ENCODE measurements at places on chromosomes 12 and 14. TPM values are rescaled to one million over a fixed set of nuclear protein-coding genes. Genes with fewer than 3 reads are reported as not detected.

The APOF gene
- 1.1 TPM for total RNA-seq

The FERMT2 gene
- 62.9 TPM for total RNA-seq

The KRT72 gene
- total RNA-seq: not detected

The SCNN1A gene
- 211 TPM for total RNA-seq

The ZNF891 gene
- total RNA-seq: 1.9 TPM

The SPX gene
- 0.51 TPM for total RNA-seq

The SPTB gene
- total RNA-seq: 2.7 TPM

The KRT71 gene
- not detected for total RNA-seq

GRCh38 chr14:29274890-29275596 is 508.5 kb downstream of the FOXG1 start:
- DNase-seq: no peak
- H3K27me3 ChIP-seq: no peaks in the 10 kb centered on the region
- H3K36me3 ChIP-seq: no peaks in the 10 kb centered on the region
- H3K27ac ChIP-seq: no peak overlapping the region
- no peaks in the 10 kb centered on the region for H3K4me1 ChIP-seq
- no peak overlapping the region for H3K4me3 ChIP-seq

DNA sequence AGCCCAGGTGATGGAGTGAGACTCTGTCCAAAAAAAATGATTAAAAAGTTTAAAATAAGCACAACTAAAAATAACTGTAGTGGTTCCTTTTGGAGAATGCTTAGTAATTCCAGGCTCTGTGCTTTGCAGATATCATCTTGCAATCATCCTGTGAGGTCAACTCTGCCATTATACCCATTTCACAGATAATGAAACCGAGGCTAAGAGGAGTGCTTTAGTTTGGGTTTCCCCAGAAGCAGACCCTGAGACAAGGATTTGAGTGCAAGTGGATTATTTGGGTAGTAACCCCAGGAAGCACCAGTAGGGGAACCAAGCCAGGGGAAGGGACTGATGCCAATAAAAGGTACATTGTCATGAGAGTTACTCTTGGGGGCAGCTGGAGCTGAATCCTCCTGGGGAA is 44.7 kb downstream of the RIN3 start:
- DNase-seq: no peak
- no peak overlapping the region for H3K4me3 ChIP-seq
- H3K4me1 ChIP-seq: no peaks in the 10 kb centered on the region
- H3K27ac ChIP-seq: no peak overlapping the region
- no peaks in the 10 kb centered on the region for H3K27me3 ChIP-seq

- DNase-seq: no peak
- H3K4me3 ChIP-seq: no peak overlapping the region
- no peak overlapping the region for H3K27ac ChIP-seq
- peaks cover 3% of the 10 kb centered on the region for H3K4me1 ChIP-seq
- no peaks in the 10 kb centered on the region for H3K27me3 ChIP-seq
Observed at GRCh38 chr12:69497308-69498026, 27.3 kb downstream of the FRS2 start.

- no peaks in the 10 kb centered on the region for H3K36me3 ChIP-seq
- no peaks in the 10 kb centered on the region for H3K27me3 ChIP-seq
- H3K4me1 ChIP-seq: no peaks in the 10 kb centered on the region
- H3K4me3 ChIP-seq: no peak overlapping the region
Observed at GRCh38 chr12:100512692-100513091, 39.0 kb downstream of the NR1H4 start.

- no peak for DNase-seq
- no peaks in the 10 kb centered on the region for H3K27me3 ChIP-seq
- no peak overlapping the region for H3K4me3 ChIP-seq
- no peaks in the 10 kb centered on the region for H3K36me3 ChIP-seq
Observed at GRCh38 chr14:25588751-25589150, 538.8 kb upstream of the STXBP6 start.

- no peaks in the 10 kb centered on the region for H3K36me3 ChIP-seq
- no peak for DNase-seq
- H3K4me1 ChIP-seq: no peaks in the 10 kb centered on the region
Observed at GRCh38 chr12:19199332-19199731, 69.8 kb downstream of the PLEKHA5 start.

GRCh38 chr14:44803239-44803905 is 158.4 kb downstream of the KLHL28 start:
- no peak overlapping the region for H3K27ac ChIP-seq
- DNase-seq: no peak
- no peaks in the 10 kb centered on the region for H3K36me3 ChIP-seq
- H3K4me3 ChIP-seq: no peak overlapping the region

- DNase-seq: peak; percentile 43
- H3K4me1 ChIP-seq: peaks cover 2% of the 10 kb centered on the region
- H3K27ac ChIP-seq: no peak overlapping the region
- no peaks in the 10 kb centered on the region for H3K36me3 ChIP-seq
- no peak overlapping the region for H3K4me3 ChIP-seq
Observed at GRCh38 chr12:47651368-47652254, 54.2 kb downstream of the RPAP3 start.

DNA sequence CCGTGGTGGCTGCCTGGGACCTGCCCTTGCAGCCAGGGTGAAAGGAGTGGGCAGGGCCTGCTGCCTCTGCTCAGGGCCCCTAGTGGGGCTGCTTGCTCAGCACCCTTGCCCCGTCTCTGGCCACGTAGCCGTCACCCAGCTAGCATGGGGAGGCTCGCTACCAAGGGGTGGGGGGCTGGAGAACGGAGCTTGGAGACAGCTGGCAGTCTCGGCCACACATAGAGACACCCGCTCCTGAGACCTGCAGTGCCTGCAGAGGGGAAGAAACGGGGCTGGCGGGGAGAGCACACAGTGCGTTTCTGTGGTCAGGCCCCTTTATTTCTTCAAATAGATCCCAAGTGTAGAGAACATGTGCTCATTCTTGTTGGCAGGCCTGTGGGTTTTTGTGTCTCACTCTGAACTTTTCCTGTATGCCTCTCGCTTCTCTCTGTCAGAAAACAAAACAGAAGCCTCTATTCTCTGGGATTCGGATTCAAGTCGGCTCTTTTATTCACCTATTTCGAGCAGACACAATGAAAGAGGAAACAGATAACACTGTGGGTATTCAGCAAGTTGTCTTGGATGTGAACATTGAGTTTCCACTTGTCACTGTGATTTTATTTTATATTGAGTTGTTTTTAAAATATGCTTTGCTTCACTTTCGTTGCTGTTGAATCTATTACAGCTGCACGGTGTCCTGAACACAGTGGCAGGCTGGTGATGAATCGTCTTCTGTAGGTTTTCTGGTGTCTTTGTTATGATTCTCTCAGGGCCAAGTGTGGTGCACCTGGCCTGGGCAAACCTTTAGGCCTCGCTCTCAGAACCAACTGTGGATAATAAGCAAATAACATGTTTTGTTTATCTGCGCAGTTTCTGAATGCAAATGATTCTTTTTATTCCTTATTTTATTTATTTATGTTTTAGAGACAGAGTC is 26.5 kb downstream of the PACS2 start:
- H3K4me1 ChIP-seq: no peaks in the 10 kb centered on the region
- H3K36me3 ChIP-seq: no peaks in the 10 kb centered on the region
- H3K27ac ChIP-seq: no peak overlapping the region
- H3K27me3 ChIP-seq: no peaks in the 10 kb centered on the region
- H3K4me3 ChIP-seq: no peak overlapping the region

- no peaks in the 10 kb centered on the region for H3K36me3 ChIP-seq
- no peak for DNase-seq
- H3K4me1 ChIP-seq: no peaks in the 10 kb centered on the region
- no peak overlapping the region for H3K27ac ChIP-seq
- H3K4me3 ChIP-seq: no peak overlapping the region
Observed at GRCh38 chr12:29133680-29134079, 15.4 kb upstream of the FAR2 start.

DNA sequence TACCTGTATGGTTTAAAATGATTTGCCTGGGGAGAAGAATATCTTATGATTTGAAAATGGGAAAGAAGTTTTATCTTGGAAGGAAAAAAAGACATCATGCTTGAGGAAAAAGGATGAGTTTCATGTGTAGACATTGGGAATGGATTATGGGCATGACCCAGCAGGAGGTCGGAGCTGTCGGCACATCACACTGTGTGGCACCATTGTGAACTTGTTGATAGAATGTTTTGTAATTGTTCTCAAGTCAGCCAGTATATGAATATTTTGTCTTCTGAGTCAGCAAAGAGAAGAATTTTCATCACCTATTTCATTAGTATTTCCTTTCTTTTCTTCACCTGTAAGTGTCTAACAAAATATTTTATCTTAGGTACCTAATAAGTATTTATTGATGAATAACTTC is 60.0 kb upstream of the HMGA2 start:
- no peaks in the 10 kb centered on the region for H3K4me1 ChIP-seq
- DNase-seq: no peak
- H3K27me3 ChIP-seq: no peaks in the 10 kb centered on the region
- H3K4me3 ChIP-seq: no peak overlapping the region

- H3K4me3 ChIP-seq: no peak overlapping the region
- H3K4me1 ChIP-seq: no peaks in the 10 kb centered on the region
- no peak for DNase-seq
- H3K27ac ChIP-seq: no peak overlapping the region
- no peaks in the 10 kb centered on the region for H3K36me3 ChIP-seq
- H3K27me3 ChIP-seq: no peaks in the 10 kb centered on the region
Observed at GRCh38 chr14:30264161-30264560, 294.8 kb upstream of the G2E3 start.

GRCh38 chr14:56379956-56380355 is 199.6 kb upstream of the TMEM260 start:
- H3K27me3 ChIP-seq: no peaks in the 10 kb centered on the region
- no peak overlapping the region for H3K27ac ChIP-seq
- no peak for DNase-seq
- H3K4me3 ChIP-seq: no peak overlapping the region
- H3K36me3 ChIP-seq: no peaks in the 10 kb centered on the region

GRCh38 chr12:129211862-129212630 is 358.8 kb downstream of the GLT1D1 start:
- no peak overlapping the region for H3K27ac ChIP-seq
- no peaks in the 10 kb centered on the region for H3K4me1 ChIP-seq
- H3K36me3 ChIP-seq: no peaks in the 10 kb centered on the region
- H3K27me3 ChIP-seq: no peaks in the 10 kb centered on the region

GRCh38 chr12:57984629-57985151 is 43.3 kb downstream of the ATP23 start:
- no peaks in the 10 kb centered on the region for H3K27me3 ChIP-seq
- DNase-seq: no peak
- no peaks in the 10 kb centered on the region for H3K4me1 ChIP-seq
- no peak overlapping the region for H3K4me3 ChIP-seq

DNA sequence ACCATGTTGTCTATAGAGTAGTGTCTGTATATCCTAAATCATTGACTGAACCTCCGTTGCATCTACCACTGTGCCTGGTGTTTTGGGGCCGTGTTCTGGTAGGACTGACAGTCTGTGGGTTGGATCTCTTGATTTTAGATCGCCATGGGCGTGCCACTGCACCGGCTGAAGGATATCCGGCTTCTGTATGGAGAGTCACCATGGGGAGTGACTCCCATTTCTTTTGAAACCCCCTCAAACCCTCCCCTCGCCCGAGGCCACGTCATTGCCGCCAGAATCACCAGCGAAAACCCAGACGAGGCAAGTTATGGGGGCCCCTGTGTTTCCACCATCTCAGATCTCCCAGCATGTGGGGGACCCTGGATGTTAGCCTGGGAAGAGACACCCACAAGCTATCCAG is 69.1 kb downstream of the ACACB start:
- H3K4me3 ChIP-seq: no peak overlapping the region
- no peaks in the 10 kb centered on the region for H3K36me3 ChIP-seq
- H3K27me3 ChIP-seq: no peaks in the 10 kb centered on the region
- DNase-seq: no peak
- no peaks in the 10 kb centered on the region for H3K4me1 ChIP-seq

- DNase-seq: no peak
- H3K36me3 ChIP-seq: no peaks in the 10 kb centered on the region
- H3K27ac ChIP-seq: no peak overlapping the region
- no peaks in the 10 kb centered on the region for H3K27me3 ChIP-seq
- H3K4me1 ChIP-seq: no peaks in the 10 kb centered on the region
Observed at GRCh38 chr14:64844272-64844671, 35.4 kb downstream of the SPTB start.

GRCh38 chr14:71163842-71164629 is 256.8 kb downstream of the PCNX1 start:
- DNase-seq: no peak
- H3K27ac ChIP-seq: no peak overlapping the region
- H3K36me3 ChIP-seq: no peaks in the 10 kb centered on the region
- no peaks in the 10 kb centered on the region for H3K27me3 ChIP-seq

DNA sequence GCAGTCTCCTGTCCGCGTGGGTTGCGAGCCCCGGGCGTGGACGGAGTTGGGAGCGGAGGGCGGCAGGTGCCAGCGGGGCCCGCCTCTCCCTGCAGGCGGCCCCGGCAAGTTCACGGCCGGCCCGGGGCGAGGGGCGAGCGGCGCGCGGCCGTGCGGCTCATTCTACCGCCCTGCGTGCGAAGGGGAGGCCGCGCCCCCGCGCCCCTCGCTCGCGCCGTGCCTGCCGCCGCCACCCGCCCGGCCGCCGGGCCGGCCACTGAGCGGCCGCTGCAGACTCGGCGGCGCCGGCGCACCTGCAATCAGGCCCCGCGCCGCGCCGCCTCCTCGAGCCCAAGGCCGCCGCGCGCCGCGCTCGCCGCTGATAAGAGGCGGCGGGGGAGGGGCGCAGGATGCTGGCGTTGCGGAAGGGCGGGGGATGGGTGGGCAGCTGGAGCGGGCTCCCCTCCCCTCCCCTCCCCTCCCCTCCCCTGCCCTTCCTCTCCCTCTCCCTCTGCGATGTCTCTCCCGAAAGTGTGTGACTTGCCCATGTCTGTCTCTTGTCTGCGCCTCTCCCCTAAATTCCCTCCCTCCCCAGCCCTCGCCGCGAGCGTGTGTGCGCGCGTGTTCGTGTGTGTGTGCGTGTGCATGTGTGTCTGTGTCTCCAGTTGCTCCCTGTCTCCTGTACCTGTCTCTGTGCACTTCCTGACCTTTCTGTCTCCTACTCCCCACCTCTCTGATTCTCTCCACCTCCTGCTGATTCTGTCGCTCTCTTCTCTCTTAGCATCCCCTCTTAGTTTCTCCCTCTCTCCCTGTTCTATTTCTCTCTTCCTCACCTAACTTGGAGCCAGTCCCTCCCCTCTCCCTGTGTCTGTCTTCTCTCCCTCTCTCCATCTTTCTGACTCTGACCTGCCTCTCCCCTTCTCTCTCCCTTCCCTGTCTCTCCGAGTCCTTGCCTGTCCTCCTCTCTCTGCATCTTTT is 768.1 kb upstream of the TBX3 start:
- H3K27me3 ChIP-seq: no peaks in the 10 kb centered on the region
- H3K4me1 ChIP-seq: no peaks in the 10 kb centered on the region
- no peaks in the 10 kb centered on the region for H3K36me3 ChIP-seq
- peak overlapping the region; percentile 21 for H3K4me3 ChIP-seq

- no peaks in the 10 kb centered on the region for H3K4me1 ChIP-seq
- H3K4me3 ChIP-seq: no peak overlapping the region
- H3K36me3 ChIP-seq: no peaks in the 10 kb centered on the region
- no peak for DNase-seq
- H3K27ac ChIP-seq: no peak overlapping the region
- no peaks in the 10 kb centered on the region for H3K27me3 ChIP-seq
Observed at GRCh38 chr14:59755409-59756135, 115.0 kb downstream of the RTN1 start.

DNA sequence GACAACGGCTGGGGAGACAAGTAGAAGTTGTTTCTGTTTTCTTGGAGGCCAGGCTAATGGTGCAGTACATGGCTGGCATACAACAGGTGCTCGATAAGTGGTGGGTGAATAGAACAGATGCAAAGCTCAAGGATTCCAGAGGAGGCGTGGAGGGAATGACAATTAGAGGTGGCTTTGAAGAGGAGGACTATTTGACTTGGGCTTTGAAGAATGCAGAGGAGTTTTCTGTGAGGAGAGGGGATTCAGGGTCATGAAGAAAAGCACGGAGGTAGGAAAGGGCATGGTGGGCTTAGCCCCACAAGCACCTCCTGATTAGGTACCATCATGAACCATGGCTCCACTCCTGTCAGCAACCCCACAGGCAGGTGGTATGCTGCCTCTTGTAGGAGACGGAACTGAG is 142.3 kb downstream of the RBM19 start:
- no peak for DNase-seq
- no peaks in the 10 kb centered on the region for H3K27me3 ChIP-seq
- H3K36me3 ChIP-seq: no peaks in the 10 kb centered on the region
- H3K4me1 ChIP-seq: no peaks in the 10 kb centered on the region
- no peak overlapping the region for H3K27ac ChIP-seq
